ENCODE measurements at places on chromosomes 16 and 17. TPM values are rescaled to one million over a fixed set of nuclear protein-coding genes. Genes with fewer than 3 reads are reported as not detected.

Gene RRAD
- 0.56 TPM for total RNA-seq

Gene HOXB5
- not detected for total RNA-seq

Gene FZD2
- not detected for total RNA-seq

Gene CACNA1G
- total RNA-seq = not detected

Gene TPSB2
- 0.59 TPM for total RNA-seq

Gene HEXD
- 113 TPM for total RNA-seq

Gene KRT36
- total RNA-seq = not detected

Gene SLFN13
- total RNA-seq = 30.9 TPM

Gene CD79B
- total RNA-seq = 27.7 TPM

Gene GUCY2D
- total RNA-seq = not detected

Gene ABCC6
- total RNA-seq = 0.12 TPM

Gene ZPBP2
- not detected for total RNA-seq

Gene FBXO39
- 1.4 TPM for total RNA-seq

Gene CCL13
- total RNA-seq = not detected

Gene KRTAP2-3
- total RNA-seq = not detected

Gene ACAP1
- total RNA-seq = 781 TPM

Gene VASN
- total RNA-seq = 0.68 TPM

Gene BICDL2
- total RNA-seq = not detected

Gene AOC3
- 2.1 TPM for total RNA-seq

Gene PRAC1
- total RNA-seq = not detected

Measured in T-cell (primary cell).